Uterus (tissue), 4 donors: ENCODE measurements at places on chromosomes 2 and 18. TPM values are rescaled to one million over a fixed set of nuclear protein-coding genes. Genes with fewer than 3 reads are reported as not detected.
A peak's percentile ranks its signal among the peaks of the same experiment; 100 is the strongest.

GRCh38 chr18:62713651-62714247, 1.6 kb upstream of the PHLPP1 start:
- no peaks in the 10 kb centered on the region for H3K27me3 ChIP-seq
- H3K4me1 ChIP-seq = no peaks in the 10 kb centered on the region
- H3K4me3 ChIP-seq = no peak overlapping the region
- H3K36me3 ChIP-seq = no peaks in the 10 kb centered on the region

DNA sequence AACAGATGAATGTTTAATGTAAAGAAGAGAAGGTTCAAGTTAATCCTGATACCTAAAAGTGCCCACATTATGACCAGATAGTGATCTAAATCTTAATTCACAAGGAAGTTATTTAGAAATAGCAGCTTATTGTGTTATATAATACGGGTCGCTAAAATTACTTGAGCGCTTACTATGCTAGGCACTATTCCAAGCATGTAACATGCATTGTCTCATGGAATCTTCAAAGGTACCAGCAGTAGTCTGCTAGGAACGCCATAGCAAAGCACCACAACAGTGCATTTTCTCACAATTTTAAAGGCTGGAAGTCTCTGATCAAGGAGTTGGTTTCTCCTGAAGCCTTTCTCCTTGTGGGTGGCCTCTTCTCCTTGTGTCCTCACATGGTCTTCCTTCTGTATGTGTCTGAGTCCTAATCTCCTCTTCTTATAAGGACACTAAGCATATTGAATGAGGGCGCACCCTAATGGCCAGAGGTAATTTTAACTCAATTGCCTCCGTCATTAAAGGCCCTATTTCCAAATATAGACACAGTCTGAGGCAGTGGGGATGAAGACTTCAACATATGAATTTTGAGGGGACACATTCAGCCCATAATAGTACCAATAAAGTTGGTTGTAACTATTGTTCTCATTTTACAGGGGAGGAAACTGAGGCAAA, 118.4 kb downstream of the LRRC30 start:
- H3K27me3 ChIP-seq = no peaks in the 10 kb centered on the region
- DNase-seq = no peak
- no peak overlapping the region for H3K4me3 ChIP-seq
- no peaks in the 10 kb centered on the region for H3K4me1 ChIP-seq

EFEMP1 gene
- 513 TPM for total RNA-seq

EPAS1 gene
- total RNA-seq = 241 TPM

DNA sequence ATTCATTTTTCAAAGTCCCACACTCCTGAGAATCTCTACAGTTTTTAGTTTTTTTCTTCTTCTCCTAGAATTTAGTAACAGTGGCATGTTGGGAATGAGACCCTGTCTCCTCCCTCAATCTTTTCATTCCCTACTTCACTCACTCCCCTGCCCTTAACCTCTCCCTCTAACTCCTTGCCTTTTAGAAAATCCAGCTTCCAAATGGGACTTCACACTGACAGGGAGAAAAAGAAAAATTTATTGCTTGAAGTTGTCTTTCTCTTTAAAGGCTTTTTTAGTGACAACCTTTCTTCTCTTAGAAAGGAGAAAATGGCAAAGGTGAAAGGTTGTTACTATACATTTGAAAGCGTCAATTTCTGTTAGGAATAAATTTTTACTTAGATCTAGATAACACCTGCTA, 359.2 kb downstream of the CDH7 start:
- no peak overlapping the region for H3K27ac ChIP-seq
- H3K4me3 ChIP-seq = no peak overlapping the region
- no peaks in the 10 kb centered on the region for H3K36me3 ChIP-seq
- no peaks in the 10 kb centered on the region for H3K4me1 ChIP-seq
- DNase-seq = no peak

DNA sequence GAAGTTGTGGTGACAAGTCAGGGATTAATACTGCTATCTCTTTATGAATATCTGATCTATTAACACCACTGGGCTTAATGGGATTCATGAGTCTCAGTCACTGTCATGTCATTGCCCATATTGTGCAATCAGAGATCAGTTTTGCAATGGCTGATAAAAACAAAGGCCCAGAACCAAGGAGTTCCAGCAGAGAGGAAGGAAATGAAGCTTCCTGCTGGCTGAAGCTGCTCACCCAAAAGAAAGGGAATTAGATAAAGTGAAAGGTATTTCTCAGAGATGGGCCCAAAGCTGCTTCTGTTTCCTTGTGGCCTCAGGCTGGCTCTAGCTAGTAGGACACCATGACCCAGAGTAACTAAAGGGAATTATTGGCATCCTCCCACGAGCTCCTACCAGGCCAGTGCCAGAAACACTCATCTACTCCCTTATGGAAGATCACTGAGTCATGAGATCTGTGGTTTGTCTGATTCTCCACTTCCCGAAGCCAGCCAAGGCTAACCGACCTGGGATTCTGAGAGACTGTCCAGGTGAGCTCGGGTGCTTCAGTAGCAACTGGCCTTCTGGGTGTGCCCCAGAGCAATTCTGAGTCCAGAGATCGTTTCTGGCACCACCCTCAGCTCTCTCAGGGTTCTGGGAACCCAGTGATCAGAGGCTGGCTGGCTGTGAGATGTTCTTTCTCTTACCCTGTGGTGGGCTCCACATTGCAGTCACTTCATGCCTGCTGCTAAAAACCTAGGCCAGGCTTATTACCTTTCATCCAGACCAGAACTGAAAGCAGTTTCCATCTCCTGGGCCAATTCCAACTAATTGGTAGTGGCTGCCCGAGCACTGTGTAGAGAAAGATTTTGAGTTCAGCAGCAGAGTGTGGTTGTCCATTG, 129.5 kb upstream of the PELI1 start:
- no peak overlapping the region for H3K4me3 ChIP-seq
- H3K27me3 ChIP-seq = no peaks in the 10 kb centered on the region
- H3K27ac ChIP-seq = peak overlapping the region; percentile 85
- no peaks in the 10 kb centered on the region for H3K36me3 ChIP-seq
- H3K4me1 ChIP-seq = peaks cover 17% of the 10 kb centered on the region
- DNase-seq = peak; percentile 91
